Frontal cortex (tissue), 4 donors: ENCODE measurements at places on chromosomes 4 and X. TPM values are rescaled to one million over a fixed set of nuclear protein-coding genes. Genes with fewer than 3 reads are reported as not detected.

MAGEB17 gene
- total RNA-seq = not detected

PDLIM3 gene
- total RNA-seq = 14.3 TPM

- DNase-seq = no peak
Observed at GRCh38 chr4:72496119-72496518, 72.9 kb downstream of the ADAMTS3 start.

- DNase-seq = peak; percentile 29
Observed at GRCh38 chr4:25440478-25441030, 63.5 kb downstream of the ANAPC4 start.

GRCh38 chr4:8274765-8275547, 5.4 kb downstream of the HTRA3 start:
- DNase-seq = peak; percentile 73

- DNase-seq = no peak
Observed at GRCh38 chr4:31660916-31661315, 940.7 kb downstream of the PCDH7 start.

DNA sequence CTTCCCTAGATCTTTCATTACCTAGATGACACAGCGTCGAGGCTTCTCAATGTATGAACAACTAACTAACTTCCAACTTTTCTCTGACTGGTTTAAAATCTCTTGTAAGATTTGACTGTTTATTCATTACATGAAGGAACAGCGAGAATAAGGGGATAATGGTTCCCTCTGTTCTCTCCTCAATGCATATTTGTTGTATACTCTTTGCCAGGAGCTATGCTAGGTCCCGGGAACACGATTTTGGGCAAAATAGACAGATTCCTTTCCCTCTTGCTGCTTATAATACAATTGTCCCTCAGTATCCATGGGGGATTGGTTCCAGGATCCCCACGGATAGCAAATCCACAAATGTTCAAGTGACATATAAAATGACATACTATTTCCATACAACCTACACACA, 1020.0 kb downstream of the DMD start:
- DNase-seq = no peak

DNA sequence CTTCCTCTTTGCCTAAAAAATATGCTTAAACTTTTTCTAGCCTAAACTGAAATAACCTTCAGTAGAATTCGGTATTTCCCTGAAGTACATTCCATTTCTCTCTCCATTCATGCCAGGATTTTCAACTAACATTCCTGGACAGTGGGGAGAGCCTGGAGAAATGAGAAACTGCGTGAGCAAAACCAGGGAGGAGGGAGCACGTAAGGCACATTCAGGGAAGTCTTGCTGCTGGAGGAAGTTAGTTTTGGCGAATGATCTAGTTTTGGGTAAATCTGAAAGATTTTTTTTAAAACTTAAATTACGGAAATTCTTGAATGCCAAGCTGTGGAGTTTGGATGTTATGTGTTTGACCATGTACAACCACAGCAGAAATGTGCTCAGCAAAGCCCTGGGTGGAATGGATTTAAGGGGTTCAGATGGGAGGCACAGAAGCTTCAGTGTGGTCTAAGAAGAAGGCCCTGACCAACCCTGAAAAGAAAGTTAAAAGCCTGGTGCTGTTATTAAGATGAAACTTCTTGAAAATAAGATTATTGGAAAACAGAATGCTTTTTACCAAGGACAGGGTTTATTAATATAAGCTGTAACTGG, 347.8 kb downstream of the ANK2 start:
- no peak for DNase-seq
